ENCODE measurements at places on chromosomes 7 and 10.

GRCh38 chr7:90772410-90772809 is 176.3 kb downstream of the CDK14 start:
- DNase-seq: no peak

- DNase-seq: no peak
These were observed 4.4 kb downstream of the VIM start for GRCh38 chr10:17232276-17232960.

DNA sequence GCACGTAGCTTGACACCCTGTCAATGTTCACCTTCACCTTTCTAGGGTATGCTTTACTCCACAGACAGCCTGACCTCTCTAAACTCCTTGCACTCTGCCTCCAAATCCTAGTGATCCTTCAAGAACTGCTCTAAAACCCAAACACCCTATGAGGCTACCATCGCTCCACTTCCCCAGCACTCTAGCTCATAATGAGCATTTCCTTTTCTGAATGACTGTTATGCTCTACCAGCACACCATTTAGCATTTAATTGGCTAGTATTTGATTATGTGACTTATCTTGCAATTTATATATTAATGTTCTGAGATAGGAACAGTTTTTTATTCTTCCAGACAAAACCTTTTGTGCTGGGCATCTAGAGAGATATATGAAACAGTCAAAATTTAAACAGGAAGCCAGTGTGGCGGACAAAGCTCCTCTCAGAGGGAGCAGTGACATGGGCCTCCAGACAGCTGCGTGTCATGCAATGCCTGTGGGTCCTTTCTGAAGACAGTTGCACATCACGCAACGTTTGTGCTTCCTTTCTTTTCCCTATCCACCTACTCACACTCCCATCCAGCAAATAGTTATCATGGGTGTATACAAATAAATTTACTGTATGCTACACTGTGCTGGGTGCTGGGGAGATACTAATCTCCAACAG is 86.3 kb downstream of the ALOX5 start:
- no peak for DNase-seq

DNA sequence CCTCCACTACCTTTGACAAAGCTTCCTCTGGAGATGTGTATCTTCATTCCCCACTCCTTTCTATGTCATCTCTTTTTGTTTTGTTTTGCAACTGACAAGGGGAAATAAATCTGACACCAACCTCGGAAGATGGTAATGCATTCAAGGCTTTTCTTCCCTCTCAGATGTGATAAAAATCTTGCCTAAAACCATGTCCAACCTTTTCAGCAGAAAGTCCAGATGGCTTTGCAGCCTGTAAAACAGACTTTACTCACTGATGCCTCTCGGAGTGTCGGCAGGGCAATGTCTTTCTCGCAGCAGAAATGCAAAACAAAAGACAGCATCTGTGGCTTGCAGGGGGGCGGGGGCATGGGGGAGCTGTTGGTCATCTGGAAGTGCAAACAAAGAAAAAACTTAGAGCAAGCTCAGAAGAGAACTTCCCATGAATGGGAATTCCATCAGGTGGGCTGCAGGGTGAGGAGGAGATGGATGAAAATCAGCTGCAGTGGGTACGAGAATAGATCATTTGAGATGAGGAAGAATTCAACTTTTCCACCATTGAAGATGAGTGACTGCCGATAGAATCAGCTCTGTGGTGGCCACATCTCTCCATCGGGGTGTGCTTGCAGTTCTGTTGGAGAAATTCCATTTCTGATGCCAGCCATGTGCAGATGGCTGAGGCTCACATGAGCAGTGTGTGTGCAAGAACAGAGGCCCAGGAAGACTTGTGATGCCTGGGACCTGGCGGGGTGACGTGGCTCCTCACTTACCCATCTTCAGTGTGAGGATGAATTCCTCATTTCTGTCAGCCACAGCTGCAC is 237.7 kb downstream of the WDR37 start:
- no peak for DNase-seq

DNA sequence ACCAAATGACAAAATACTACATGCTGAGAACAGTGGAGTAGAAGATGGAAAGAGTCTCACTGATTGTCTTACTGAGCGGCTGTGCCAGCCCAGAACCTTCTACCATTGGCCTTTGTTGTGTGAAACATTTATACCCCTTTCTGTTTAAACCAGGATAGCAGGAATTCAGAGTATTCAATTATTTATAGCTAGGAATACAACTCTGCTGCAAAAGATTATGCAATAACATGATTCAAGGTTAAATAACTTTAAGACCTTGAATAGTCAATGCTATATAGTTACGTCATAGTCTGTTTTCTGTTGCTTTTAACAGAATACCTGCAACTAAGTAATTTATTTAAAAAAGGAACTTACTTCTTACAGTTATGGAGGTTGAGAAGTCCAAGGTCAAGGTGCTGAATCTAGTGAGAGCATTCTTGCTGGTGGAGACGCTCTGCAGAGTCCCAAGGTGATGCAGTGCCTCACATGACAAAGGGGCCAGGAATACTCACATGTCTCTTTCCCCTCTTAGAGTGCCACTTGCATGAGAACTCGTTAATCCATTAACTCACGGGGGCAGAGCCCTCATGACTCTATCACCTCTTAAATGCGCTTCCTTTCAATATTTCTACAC is 371.8 kb downstream of the MDFIC start:
- DNase-seq: no peak

- DNase-seq: no peak
These were observed 143.3 kb downstream of the PKD1L1 start for GRCh38 chr7:47804767-47805545.

- peak; percentile 61 for DNase-seq
These were observed 208.8 kb downstream of the KCNMA1 start for GRCh38 chr10:77428691-77429395.

- DNase-seq: no peak
These were observed 18.6 kb downstream of the MINDY3 start for GRCh38 chr10:15841696-15842095.

- no peak for DNase-seq
These were observed 49.4 kb downstream of the GRID2IP start for GRCh38 chr7:6501586-6502564.

DNA sequence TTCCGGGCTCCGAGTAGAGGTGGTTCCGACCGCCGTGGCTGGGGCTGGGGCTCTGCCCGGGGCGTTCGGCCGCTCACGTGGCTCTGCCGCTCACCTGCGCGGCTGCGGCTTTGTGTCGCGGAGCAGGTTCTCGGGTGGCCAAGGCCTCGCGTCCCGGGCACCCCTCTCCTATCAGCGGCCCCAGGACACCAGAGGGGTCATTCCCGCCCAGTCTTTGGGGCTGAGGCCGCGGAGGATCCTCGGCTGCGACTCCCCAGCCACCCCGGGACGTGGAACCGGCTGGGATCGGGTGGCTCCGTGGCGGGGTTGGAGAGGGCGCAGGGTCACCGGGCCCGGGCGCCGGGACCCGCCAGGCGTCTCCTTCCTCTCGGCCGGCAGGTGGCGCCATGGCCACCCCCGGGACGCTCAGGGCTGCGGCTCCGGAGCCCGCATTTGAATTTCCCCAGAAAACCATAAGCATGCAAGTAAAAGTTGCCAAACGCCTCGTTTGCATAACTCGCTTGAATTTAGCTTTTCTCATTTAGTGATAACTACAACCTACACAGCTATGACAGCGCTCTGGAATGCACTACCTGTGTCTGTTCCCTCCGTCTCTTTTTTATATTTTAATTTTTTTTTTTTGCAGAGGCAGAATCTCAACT is 1.2 kb downstream of the COL26A1 start:
- DNase-seq: no peak

DNA sequence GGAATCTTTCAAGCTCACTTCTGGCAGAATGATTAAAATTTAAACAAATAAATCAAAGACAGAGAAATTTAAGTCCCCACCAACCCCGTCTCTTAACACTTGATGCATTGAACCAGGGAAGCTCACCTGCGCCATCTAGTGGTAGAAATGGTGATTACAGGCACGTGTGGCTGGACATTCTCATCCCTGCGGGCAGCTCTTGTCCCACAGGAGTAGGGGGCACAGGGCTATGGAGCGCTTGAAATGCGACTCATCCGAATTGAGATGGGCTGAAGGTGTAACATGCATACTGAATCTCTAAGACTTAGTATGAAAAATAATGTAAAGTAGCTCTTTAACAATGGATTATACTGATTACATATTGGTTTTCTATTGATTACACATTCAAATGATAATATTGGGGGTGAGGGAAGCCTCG is 24.8 kb upstream of the SLIT1 start:
- DNase-seq: peak; percentile 54

- no peak for DNase-seq
These were observed 641.8 kb upstream of the FOXK1 start for GRCh38 chr7:4040109-4040928.

DNA sequence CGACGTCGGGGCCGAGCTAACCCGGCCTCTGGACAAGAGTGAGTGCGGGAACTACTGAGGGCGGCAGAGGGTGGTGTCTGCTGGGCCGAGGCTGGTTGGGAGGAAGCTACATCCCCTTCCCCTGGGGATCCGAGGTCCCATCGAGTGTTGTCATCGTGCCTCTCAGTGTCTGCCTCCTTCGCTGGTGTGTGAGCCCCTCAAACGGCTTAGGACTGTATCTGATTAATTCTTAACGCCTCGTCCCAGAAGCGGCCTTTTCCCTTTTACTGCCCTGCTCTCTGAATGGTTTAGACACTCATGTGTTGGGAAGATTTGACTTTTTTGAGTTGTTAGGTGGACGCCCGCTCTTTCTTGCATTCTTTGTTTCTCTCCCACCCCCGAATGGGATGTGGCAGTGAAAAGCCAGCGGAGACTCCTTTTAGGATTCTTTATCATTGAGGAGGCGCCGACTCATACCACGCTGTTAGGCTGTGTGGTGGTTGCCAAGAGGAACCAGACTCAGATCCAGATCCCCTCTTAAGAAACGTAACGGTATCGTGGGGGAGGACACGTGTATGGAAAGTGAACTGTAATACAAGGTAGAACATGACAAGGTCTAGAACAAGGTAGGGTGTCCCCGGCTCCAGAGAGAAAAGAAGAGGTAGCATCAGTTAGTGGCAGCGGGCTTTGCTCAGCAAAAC is 631 bp downstream of the SUPV3L1 start:
- DNase-seq: peak; percentile 48

- DNase-seq: no peak
These were observed 231.1 kb upstream of the PRKCQ start for GRCh38 chr10:6811153-6811552.

DNA sequence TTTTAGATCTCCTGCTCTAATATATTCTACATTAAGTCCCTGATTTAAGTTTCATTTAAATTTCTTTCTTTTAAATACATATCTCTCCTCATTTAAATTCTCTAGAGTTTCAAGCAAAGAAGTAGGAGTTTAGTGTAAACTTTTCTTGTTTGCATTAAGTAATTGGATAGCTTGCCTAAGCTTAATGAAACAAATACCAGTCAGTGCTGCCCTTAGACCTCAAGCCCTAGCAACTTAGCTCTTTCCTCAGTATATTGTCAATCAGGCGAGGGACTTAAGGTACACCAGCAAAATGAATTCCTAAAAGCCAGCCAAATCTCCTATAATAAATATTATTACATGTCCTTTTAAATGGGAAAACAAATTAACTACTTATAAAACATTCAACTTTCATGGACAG is 101.5 kb downstream of the CHCHD3 start:
- no peak for DNase-seq

DNA sequence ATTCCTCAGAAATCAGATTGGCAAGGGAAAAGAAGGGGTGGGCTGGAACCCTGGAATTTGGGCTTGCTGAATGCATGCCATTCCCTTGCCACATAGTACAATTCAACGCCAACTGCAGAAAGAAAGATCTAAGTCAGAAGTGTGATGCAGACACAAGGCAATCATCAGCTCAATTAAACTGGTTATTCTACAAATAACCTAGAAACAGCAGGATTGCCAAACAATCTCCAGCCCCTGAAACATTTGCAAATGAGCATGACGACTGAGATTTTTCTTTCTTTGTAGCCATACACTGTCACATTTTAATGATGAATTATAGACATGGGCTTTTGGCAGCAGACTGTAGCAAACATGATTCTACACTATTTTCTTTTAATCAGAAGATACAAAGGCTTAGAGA is 16.5 kb upstream of the CREB5 start:
- DNase-seq: no peak

DNA sequence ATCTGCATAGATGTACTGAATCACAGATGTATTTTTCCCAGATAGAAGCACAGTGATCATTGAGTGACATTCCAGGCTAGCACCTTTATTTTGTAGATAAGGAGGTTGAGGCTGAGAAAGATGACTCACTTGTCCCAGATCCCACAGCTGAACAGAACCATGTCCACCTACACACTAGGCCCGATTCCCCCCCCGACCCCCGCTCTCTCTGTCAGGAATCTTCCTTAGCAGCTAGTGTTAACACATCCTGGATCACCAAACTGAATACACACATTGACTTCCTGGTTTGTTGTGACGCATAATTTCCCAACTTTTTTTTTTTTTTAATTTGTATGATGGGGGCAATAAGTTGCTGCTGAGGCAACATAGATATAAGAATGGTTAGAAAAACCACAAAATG is 5.2 kb downstream of the SFMBT2 start:
- no peak for DNase-seq

DNA sequence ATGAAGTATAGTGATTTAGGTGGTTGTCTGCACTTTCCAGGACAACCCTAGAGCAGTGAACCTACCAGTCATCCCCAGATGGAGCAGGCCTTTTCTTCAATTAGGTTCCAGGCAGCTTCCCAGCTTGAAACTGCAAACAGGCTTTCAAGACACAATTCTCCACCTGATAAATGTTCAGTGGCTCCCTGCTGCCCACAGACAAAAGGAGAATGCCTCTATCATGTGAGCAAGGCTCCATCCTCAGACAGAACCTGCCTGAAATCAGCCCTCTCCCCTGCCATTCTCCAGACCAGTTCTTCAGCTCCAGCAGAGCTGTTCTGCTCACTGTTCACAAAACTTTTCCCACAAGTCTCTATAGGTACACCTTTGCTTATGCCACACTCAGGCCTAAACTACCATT is 22.1 kb downstream of the RELN start:
- no peak for DNase-seq

DNA sequence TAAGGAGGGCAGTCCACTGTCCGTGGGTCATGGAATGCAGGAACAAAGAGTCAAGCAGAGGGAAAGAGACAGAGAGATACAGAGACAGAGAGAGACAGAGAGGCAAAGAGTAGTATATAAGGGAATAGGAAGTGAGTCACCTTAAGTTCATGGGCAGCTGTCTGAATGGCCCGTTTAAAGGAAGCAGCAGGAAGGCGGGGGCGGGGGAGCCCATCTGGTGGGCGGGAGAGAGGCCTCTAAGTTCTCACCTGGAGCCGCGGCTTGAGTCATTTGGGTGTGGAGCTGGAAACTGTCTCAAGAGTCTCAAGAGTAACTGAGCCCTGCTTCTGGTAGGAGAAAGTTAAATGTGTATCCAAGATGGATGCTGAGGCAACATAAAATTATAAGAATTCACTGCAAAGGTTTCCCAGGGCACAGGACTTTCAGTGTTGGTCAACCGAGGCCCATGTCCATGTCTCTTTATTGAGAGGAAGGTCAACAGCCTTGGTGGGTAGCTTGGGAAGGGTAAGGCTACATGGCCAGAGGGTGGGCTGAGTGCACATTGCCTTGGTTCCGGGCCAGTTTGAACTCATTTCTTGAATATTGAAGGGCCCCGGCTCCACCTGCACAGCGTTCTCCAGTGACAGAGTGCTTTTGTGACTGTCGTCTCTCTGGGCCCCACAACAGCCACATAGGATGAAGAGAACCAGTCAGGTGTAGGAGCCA is 85.5 kb upstream of the CACUL1 start:
- DNase-seq: no peak

GRCh38 chr7:27714831-27715444 is 25.0 kb upstream of the TAX1BP1 start:
- no peak for DNase-seq

- no peak for DNase-seq
These were observed 206.6 kb downstream of the CXCL12 start for GRCh38 chr10:44178281-44178680.

Measured in SJSA1 (cell line).